Activated CD8-positive, alpha-beta memory T cell treated with anti-CD3 and anti-CD28 coated beads, Interleukin-2, amount 10 ng/mL, durations not matched to agents 7 days and 5 days (primary cell): ENCODE measurements at places on chromosomes 1 and 21. TPM values are rescaled to one million over a fixed set of nuclear protein-coding genes. Genes with fewer than 3 reads are reported as not detected.

GRCh38 chr1:20361805-20362381, 71.2 kb downstream of the VWA5B1 start:
- peaks cover 64% of the 10 kb centered on the region for H3K27me3 ChIP-seq
- DNase-seq, result no peak
- peaks cover 5% of the 10 kb centered on the region for H3K4me1 ChIP-seq

DNA sequence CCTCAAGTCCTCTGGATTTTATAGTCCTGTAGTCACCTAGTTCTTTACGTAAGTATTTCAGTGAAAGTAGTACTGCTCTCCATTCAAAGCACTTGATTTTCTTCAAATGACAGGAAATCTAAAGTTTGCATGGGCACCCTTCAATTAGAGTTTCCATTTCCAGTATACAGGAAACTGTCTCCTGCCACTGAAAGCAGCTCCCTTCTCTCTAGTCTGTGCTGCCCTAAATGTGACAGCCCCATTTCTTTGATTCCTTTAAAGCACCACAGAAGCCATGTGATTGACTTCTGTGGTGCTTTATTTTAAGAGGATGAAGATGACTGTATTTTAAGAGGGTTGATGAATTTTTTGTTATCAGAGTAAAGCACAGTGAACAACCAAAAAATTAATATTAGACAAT, 226.1 kb downstream of the DNAH14 start:
- H3K4me3 ChIP-seq, result no peak overlapping the region
- H3K27ac ChIP-seq, result no peak overlapping the region
- H3K4me1 ChIP-seq, result no peaks in the 10 kb centered on the region
- H3K36me3 ChIP-seq, result no peaks in the 10 kb centered on the region
- H3K27me3 ChIP-seq, result peaks cover 5% of the 10 kb centered on the region

DNA sequence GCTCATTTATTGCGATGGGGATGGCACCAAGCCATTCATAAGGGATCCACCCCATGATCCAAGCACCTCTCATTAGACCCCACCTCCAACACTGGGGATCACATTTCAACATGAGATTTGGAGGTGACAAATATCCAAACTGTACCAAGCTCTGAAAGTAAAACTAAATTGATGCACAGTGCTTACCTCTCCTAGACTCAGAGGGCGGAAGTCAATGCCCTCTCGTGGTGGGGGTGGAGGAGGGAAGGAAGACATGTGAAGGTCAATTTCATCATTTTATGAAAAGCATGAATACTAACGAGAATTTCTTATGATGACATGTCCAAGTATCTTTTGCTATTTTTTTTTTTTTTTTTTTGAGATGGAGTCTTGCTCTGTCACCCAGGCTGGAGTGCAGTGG, 120.0 kb downstream of the PGBD5 start:
- H3K27ac ChIP-seq, result peak overlapping the region; percentile 17
- peaks cover 20% of the 10 kb centered on the region for H3K4me1 ChIP-seq
- peaks cover 2% of the 10 kb centered on the region for H3K27me3 ChIP-seq

DNA sequence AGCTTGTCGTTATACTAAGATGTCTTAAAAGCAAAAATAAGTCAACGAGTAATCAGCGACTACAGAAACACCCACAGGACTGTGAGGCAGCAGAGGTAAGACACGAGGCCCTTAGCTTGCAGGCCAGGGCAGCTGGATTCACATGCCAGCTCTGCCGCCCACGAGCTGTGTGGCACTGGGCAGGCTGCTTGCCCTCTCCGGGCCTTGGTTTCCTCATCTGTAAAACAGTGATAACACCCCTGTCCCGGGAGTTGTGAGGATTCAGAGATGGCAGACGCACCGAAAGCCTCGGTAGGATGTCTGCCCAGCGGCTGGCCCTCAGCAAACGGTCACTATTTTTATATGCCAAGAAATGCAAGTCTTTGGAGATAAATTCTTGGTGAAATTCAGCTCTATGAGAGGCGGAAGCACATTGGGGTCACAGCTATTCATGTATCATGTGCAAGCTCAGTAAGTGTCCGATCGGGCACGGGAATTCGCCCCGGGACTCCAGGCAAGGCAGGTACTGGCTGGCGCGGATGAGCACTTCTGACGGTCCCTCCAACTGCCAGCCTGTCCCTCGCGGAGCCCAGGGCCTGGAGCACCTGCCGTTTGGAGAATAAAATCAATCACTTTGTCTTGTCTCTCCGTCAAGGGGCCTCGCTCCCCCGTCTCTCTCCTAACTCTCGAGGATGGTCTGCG, 1.1 kb downstream of the C2CD2 start:
- peaks cover 4% of the 10 kb centered on the region for H3K4me1 ChIP-seq
- H3K27me3 ChIP-seq, result peaks cover 38% of the 10 kb centered on the region
- no peak for DNase-seq

DNA sequence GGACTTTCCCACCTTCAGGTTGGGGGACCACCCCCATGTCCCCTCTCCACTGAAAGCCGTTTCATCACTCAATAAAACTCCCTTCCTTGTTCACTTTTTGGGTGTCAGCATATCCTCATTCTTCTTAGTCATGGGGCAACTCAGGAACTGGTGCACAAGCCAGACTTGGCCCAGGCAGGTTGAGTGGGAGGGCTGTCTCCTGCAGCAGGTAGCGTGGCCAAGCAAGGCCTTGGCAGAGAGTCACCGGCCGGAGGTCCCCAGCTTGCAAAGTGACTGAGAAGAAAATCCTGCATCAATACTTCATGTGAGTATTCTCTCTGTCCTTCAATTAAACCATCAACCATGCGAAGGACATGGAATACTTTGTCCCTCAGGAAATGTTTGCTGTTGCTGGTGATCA, 148.9 kb downstream of the RHOU start:
- DNase-seq, result no peak
- peaks cover under 1% of the 10 kb centered on the region for H3K4me1 ChIP-seq
- no peaks in the 10 kb centered on the region for H3K36me3 ChIP-seq
- H3K4me3 ChIP-seq, result no peak overlapping the region

DNA sequence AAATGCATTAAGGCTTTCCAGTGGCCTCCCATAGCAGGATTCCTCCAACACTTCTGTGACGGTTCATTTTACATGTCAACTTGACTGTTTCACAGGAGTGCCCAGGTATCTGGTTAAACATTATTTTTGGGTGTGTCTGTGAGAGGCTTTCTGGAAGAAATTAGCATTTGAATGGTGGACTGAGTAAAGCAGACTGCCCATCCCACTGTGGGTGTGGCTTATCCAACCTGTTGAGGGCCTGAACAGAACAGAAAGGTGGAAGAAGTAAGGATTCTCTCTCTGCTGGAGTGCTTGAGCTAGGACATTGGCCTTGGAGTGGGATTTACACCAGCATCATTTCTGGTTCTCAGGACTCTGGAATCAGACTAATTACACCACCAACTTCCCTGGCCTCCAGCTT, 85.6 kb downstream of the RGS7 start:
- no peaks in the 10 kb centered on the region for H3K4me1 ChIP-seq
- no peak overlapping the region for H3K4me3 ChIP-seq
- no peak overlapping the region for H3K27ac ChIP-seq
- no peaks in the 10 kb centered on the region for H3K27me3 ChIP-seq

DNA sequence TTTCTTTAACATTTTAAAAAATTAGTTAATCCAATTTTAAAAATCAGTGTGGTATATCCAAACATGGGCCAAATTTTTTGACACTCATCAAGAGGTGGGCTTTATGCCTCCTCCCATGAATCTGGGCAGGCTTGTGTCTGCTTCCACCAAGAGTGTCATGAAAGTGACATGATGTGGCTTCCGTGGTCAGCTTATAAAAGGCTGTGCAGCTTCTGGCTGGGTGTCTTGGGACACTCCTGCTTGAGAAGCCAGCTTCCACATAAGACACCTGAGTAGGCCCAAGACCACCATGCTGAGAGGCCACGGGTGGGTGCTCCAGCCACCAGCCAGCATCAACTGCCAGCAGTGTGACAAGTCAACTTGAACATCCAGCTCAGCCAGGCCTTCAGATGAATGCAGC, 74.3 kb upstream of the RUNX3 start:
- peaks cover 85% of the 10 kb centered on the region for H3K4me1 ChIP-seq
- H3K36me3 ChIP-seq, result peaks cover 1% of the 10 kb centered on the region
- H3K27ac ChIP-seq, result no peak overlapping the region
- peak; percentile 73 for DNase-seq
- H3K4me3 ChIP-seq, result no peak overlapping the region

DNA sequence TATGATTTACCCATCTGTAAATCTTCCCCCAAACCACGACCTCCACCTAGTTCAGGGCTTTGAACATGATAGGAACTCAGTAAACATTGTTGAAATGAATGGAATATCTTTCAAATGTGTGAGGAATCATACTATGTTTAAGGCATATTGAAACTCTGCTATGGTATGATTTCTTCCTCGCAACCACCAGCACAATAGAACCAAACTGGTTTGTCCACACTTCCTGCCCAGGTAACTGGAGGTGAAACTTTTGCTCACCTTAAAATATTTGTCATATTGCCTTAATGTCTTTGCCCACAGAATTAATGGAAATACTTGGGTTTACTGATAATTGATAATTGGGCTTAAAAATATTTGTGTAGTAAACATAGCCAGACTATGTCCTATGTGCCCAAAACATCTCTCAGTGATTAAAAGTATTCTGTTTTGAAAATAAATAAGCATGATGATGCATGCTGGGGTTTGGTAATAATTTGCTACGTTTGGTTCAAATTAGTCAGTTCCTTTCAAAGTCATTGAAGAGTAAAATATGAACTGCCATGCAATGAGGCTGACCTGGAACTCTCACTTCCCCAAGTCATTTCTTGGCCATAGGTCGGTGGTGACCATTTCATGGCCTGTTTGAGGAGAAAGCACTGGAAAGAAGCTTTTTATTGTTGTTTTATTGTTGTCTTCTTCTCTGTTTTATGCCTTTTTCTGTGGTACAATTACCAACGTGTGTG, 73.3 kb downstream of the TNFSF18 start:
- no peak overlapping the region for H3K27ac ChIP-seq
- DNase-seq, result no peak
- no peaks in the 10 kb centered on the region for H3K36me3 ChIP-seq
- H3K4me3 ChIP-seq, result no peak overlapping the region
- no peaks in the 10 kb centered on the region for H3K4me1 ChIP-seq
- peaks cover 4% of the 10 kb centered on the region for H3K27me3 ChIP-seq

- DNase-seq, result no peak
- H3K27me3 ChIP-seq, result peaks cover 7% of the 10 kb centered on the region
- no peak overlapping the region for H3K4me3 ChIP-seq
These were observed 197.3 kb downstream of the MATN1 start for GRCh38 chr1:30525971-30526651.

The PTPN7 gene
- total RNA-seq, result 228 TPM

The LCE1B gene
- total RNA-seq, result not detected

The FBXO2 gene
- total RNA-seq, result 4.6 TPM

The PPFIA4 gene
- 4.6 TPM for total RNA-seq

The CCDC30 gene
- total RNA-seq, result 2.9 TPM
